Femur (tissue), 1 donor: ENCODE measurements at places on chromosomes 2 and 18.

- DNase-seq: no peak
Measured at GRCh38 chr2:36487947-36488346, 110.0 kb downstream of the FEZ2 start.

DNA sequence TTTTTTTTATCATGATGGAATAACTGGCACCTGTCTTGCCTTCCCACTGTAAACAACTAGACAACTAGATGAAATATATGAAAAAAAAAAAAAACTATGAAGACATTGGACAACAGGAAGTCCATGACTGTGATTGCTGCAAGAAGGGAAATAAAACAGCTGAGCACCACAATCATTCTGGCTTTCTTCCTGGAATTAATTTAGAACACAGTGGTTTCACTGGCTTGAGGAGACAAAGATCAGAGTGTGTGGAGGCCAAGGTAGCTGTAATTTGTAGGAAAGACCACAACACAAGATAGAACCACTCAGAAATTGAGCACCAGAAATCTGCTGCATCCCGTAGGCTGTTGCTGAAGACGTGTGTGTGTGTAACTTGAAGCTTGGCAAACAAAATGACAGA, 121.1 kb upstream of the PID1 start:
- DNase-seq: no peak

GRCh38 chr18:64037812-64038414, 68.0 kb downstream of the SERPINB8 start:
- DNase-seq: no peak

- no peak for DNase-seq
Measured at GRCh38 chr2:224922142-224922727, 120.0 kb downstream of the DOCK10 start.

- DNase-seq: peak; percentile 18
Measured at GRCh38 chr2:77458216-77458615, 64.0 kb downstream of the LRRTM4 start.

GRCh38 chr2:201258666-201259615, 1.4 kb upstream of the CASP8 start:
- DNase-seq: no peak

DNA sequence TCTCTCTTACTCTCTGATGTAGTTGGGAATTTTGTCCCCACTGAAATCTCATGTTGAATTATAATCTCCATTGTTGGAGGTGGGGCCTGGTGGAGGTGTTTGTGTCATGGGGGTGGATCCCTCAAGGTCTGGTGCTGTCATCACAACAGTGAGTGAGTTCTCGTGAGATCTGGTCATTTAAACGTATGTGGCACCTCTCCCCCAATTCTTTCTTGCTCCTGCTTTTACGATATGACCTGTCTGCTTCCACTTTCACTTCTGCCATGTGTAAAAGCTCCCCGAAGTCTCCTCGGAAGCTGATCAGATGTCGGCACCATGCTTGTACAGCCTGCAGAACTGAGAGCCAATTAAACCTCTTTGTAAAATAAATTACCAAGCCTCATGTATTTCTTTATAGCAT, 337.8 kb upstream of the CDH2 start:
- no peak for DNase-seq

DNA sequence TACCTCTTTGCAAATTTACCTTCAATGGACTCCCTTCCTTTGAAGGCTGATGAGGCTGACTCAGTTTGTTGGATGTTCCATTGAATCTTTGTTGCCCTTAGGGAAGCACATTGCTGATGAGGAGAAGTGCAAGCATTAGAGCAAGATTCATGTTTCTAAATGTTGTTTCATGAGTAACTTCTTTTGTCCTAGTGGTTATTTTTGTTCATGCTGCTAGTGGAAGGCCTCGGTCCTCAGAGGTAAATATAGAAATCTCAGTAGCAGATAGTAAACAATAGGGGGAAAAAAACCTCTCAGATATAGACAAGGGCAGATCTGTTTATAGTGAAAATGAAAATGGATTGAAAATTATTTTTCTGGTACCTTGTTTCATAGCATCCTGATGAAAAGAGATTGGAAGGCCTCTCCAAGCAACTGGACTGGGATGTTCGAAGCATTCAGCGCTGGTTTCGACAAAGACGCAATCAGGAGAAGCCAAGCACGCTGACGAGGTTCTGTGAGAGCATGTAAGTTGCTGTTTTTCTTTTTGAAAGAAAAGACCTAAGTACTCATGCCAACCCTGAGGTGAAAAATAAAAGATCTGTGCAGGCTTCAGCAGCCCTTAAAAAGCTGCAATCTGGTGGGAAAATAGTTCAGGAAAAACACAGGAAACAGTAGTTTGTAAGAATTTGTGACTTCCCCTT, 104.9 kb downstream of the CERS6 start:
- DNase-seq: no peak

DNA sequence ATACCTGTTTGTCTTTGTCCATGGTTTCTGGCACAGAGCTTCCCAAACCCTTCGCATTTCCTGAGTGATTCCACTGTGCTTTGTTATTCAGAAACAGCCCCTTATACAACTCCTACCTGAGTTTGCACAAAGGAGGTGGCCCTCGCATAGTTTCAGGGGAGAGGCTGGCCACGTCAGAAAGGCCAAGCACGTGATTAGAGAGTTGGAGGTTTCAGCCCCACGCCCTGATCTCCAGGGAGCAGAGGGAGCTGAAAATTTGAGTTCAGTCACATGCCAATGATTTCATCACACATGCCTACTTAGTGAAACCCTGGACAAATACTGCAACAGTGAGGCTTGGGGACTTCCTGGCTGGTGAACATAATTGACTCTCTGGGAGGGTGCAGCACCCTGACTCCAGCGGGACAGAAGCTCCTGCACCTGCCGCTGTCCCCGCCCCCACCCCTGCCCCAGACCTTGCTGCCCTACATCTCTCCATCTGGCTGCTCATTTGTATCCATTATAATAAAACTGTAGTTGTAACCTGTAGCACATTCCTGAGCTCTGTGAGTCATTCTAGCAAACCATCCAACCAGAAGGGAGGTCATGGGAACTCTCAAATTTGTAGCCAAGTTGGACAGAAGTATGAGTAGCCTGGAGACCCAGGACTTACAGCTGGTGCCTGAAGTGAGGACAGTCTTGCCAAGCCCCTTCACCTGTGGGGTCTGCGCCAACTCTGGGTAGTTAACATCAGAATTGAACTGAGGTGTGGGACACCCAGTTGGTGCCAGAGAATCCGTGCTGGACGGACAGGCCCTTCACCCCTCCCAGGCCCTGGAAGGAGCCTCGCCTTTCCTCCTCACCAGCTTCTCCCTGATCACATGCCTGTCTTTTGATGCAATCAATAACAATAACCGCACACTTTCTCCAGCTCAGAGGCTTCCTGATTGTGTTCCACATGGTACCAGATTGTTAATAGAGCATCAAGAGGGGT, 224.3 kb downstream of the ANAPC1 start:
- peak; percentile 47 for DNase-seq

DNA sequence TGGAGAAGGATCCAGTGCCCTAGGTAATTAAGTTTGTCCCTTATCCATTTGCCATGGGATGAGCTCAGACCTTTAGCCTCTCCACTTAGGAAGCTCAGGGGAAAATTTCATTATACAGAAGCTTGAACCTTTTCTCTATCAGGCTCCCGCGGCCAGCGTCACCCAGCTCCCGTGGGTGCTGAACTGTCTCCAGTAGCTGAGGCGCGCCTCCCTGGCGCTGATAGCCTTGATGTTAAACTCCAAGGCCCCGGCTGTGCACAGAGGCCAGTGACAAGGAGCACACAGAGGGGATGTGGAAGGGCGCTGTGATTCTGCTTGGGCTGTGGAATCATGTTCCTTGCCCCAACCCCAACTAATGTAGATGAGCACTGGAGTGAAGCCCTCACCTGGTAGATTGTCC, 50.8 kb downstream of the NRP2 start:
- DNase-seq: no peak

GRCh38 chr2:2192091-2192955, 138.8 kb downstream of the MYT1L start:
- DNase-seq: no peak

DNA sequence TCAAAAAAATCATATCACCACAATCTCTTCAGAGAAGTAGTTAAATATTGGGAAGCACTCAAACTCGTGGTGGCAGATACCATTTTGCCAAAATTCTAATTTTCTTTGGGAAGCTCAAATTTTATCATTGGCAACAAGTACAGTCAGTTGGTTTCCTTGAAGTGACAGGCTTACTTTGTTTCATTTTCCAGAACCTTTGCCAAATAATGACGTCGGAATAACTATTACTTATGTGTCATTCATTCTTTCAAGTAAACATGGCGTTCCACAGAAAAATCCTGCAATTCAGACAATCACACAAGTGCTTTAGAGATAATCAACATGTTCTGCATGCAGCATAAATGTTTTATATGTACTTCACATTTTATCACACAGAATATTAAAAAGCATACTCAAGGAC, 5.4 kb downstream of the TTLL4 start:
- no peak for DNase-seq

- no peak for DNase-seq
Measured at GRCh38 chr2:177930916-177931315, 141.7 kb downstream of the PDE11A start.

GRCh38 chr2:195337597-195337996, 319.4 kb upstream of the SLC39A10 start:
- no peak for DNase-seq

GRCh38 chr2:128545829-128546228, 227.2 kb upstream of the HS6ST1 start:
- no peak for DNase-seq

DNA sequence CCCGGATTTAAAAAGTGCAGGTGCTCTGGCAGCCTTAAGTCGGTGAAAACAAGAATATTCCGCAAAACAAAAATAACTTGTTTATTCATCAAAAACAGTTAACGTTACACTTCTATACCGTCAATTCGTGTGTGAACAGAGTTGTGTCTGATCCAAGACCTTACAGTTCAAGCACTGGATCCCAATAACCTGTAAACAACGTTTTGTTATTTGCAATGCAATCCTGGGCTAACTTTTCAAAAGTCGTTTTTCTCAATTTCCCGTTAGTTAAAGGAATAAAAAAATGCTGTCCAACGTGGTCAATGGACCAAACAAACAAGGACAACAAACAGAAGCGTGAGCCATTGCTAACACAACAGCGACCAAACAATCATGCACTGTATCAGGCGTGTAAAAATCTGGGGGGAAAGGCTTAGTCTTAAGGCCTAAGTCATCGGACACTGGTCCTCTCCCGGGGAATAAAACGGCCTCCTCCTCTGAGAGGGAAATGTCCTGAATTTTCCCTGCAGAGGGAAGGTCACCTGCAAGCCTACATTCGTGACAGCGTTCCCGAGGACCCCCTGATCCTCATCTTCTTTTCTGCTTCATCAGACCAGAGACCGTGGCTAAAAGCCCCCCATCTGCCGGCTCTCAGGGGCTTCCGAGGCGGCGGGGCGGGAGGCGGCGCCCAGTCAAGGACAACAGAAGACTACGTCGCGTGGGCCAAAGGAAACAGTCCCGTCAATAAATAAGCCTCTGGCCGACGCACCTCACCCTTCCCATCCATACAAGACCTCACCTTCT, 490 bp downstream of the NDUFS1 start:
- DNase-seq: no peak

GRCh38 chr18:12990641-12990966, 558 bp upstream of the CEP192 start:
- DNase-seq: no peak

DNA sequence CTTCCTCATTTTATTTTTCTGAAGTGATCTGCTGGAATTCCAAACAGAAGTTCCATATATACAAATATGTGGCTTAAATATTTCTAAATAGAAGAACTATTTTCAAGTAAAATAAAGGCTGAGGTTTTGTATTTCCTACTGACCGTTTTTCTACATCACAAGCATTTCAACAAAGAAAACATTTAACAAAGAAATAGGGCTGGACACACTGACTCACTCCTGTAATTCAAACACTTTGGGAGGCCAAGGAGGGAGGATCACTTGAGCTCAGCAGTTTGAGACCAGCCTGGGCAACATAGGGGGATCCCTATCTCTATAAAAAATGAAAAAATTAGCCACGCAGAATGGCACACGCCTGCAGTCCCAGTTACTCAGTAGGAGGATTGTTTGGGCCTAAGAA, 44.6 kb downstream of the TANK start:
- DNase-seq: no peak

GRCh38 chr2:226903179-226903578, 67.3 kb downstream of the RHBDD1 start:
- DNase-seq: no peak

DNA sequence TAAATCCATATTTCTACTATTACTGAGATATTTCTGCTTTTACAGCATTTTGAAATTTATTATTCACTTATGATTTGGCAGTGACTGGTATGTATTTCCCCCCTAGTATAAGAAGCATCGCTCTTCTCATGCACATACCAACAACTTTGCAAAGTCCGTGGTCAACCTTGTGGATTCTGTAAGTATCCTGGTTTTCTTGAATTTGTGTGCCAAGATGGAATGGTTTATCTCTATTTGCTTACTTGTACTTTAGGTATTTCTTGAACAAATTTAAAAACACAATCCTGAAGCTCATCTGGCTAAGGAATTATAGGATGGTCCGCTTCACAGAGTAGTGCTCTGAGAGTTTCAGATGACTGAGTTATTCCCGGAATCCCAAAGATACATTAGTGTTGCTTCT, 85.0 kb upstream of the FAM237A start:
- no peak for DNase-seq

- no peak for DNase-seq
Measured at GRCh38 chr2:159961037-159961436, 101.4 kb downstream of the PLA2R1 start.

- peak; percentile 88 for DNase-seq
Measured at GRCh38 chr2:11863513-11864328, 117.3 kb downstream of the LPIN1 start.

GRCh38 chr18:34959989-34960388, 81.2 kb upstream of the MAPRE2 start:
- DNase-seq: no peak

DNA sequence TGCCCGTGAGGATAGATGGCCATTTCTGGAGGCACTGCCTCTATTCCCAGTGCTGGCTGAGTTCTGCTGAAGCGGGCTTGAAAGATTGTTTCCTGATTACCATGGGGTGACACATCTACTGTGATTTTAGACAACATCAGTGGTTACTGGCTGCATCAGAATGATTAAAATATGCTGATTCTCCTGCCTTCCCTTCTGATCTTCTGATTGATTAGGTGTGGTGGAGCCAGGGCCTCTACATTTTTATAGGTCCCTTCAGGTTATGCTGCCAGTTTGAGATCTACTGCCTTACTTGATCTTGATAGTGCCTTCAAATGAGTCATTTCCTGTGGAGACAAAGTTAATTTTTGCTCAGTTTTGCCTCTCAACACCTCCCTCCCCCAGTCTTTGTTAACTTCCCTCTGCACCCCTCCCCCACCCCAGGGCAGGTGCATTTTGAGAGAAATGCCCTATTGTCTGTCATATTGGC, 31.6 kb upstream of the SNORC start:
- no peak for DNase-seq
